ENCODE measurements at places on chromosomes 6 and 20. TPM values are rescaled to one million over a fixed set of nuclear protein-coding genes. Genes with fewer than 3 reads are reported as not detected.

ID1 gene
- total RNA-seq = 305 TPM

LY6G6D gene
- total RNA-seq = not detected

TUBB2B gene
- total RNA-seq = not detected

HLA-DQA2 gene
- not detected for total RNA-seq

KIF25 gene
- total RNA-seq = not detected

HLA-DOA gene
- not detected for total RNA-seq

CST11 gene
- total RNA-seq = not detected

RAB44 gene
- not detected for total RNA-seq

ALDH8A1 gene
- total RNA-seq = 0.59 TPM

OR12D3 gene
- total RNA-seq = not detected

USP49 gene
- 3.0 TPM for total RNA-seq

CTCFL gene
- total RNA-seq = not detected

All from cardiac ventricle fibroblast (primary cell).